Panc1 (cell line): ENCODE measurements at places on chromosomes 5 and 9.

DNA sequence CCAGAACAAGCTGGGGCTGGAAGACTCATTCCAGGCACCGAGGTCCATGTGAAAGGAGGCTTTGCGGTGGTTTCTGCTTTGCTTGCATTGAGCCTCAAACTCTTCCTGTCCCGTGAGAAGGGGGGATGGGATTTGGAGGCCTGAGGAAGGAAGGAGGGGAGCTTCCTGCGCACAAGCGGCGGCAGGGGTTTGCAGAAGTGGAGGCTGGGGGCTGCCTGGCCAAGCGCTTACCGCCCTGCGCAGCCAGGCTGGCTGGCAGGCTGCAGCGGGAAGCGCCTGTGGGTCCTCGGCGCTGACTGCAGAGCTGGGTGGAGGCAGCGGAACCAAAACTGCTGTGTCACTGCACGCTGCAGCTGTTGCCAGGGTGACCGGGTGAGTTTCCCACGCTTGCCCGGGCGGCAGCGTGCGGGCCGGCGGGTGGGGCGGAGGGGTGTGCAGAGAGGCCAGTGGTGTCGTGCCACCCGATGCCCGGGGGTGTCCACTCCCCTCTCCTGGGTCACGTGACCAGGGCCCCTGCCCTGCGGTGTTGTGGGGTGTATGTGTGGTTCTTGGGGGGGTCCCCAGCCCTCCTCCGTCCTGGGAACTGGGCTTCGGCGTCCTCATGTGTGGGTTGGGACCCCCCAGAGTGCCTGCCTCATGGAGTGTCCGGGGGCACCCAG is 81.0 kb downstream of the RXRA start:
- H3K27me3 ChIP-seq = no peaks in the 10 kb centered on the region
- no peak for DNase-seq
- H3K4me3 ChIP-seq = 0 out of 2 replicates have a peak overlapping the region, but pooled peaks have one; percentile 16
- H3K27ac ChIP-seq = peak overlapping the region; percentile 59; the same call in 1 of the 2 replicates
- H3K36me3 ChIP-seq = no peaks in the 10 kb centered on the region

GRCh38 chr9:135544981-135545635 is 818 bp upstream of the OBP2A start:
- H3K27ac ChIP-seq = no peak overlapping the region
- H3K4me3 ChIP-seq = no peak overlapping the region
- no peaks in the 10 kb centered on the region for H3K4me1 ChIP-seq

- no peak for DNase-seq
- no peaks in the 10 kb centered on the region for H3K4me1 ChIP-seq
- H3K36me3 ChIP-seq = no peaks in the 10 kb centered on the region
- no peaks in the 10 kb centered on the region for H3K27me3 ChIP-seq
These were observed 26.9 kb downstream of the FGD3 start for GRCh38 chr9:92974161-92974661.

DNA sequence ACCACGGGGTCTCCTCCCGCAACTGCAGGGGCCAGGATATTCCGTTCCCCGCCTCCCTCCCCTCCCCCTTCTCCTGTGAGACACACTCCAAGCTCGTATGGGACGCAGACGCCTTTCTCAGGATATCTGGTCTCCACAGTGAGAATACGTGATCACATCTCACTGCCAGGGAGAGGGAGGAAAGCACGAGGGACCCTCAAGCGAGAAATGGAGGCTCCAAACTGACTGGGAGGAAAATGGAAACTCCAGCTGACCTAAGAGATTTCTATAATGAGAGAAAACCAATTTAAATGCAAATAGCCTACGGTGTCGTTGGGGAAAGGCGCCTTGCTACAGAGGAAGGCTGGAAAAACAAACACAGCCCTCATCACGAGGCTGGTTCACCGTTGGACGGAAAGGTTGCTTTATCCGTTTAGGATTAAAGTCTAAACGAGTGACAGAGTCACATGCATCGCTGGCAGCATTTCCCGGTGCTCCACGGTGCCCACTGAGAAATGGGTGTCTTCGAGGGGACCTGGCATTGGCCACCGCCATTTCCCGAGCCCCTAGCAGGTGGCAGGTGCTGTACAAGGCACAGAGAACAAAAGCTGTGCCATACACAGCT is 116.9 kb upstream of the CPEB4 start:
- peaks cover 2% of the 10 kb centered on the region; the same call in 1 of the 2 replicates for H3K4me1 ChIP-seq
- no peaks in the 10 kb centered on the region for H3K36me3 ChIP-seq
- H3K27me3 ChIP-seq = no peaks in the 10 kb centered on the region
- no peak overlapping the region for H3K27ac ChIP-seq
- no peak for DNase-seq

DNA sequence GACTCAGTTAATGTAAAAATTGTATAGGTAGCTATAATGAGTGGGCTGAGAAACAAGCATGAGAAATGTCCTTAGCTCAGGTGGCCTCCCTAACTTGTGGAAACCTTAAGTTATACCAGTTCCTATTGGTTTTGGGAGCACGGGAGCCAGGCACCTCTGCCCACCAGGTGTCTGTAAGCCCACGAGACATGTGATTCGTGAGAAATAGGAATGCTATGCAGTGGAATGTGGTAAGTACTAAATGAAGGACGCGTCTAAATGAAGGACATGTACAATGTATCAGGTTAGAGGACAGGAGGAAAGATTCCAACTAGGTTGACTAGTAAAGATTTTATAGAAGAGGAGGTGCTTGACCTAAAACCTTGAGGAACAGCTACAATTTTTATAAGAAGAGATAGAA is 46.0 kb upstream of the F2RL2 start:
- H3K4me3 ChIP-seq = no peak overlapping the region
- no peak overlapping the region for H3K27ac ChIP-seq
- H3K4me1 ChIP-seq = no peaks in the 10 kb centered on the region
- H3K27me3 ChIP-seq = no peaks in the 10 kb centered on the region

- no peak overlapping the region for H3K27ac ChIP-seq
- H3K27me3 ChIP-seq = no peaks in the 10 kb centered on the region
- no peaks in the 10 kb centered on the region for H3K4me1 ChIP-seq
- DNase-seq = no peak
- no peak overlapping the region for H3K4me3 ChIP-seq
These were observed 116.7 kb downstream of the GNA14 start for GRCh38 chr9:77531400-77531799.

- H3K4me3 ChIP-seq = no peak overlapping the region
- H3K27ac ChIP-seq = no peak overlapping the region
These were observed 15.1 kb upstream of the TNFAIP8 start for GRCh38 chr5:119340597-119341218.
